Small intestine (tissue), 16 donors: ENCODE measurements at places on chromosomes 2 and 18.

DNA sequence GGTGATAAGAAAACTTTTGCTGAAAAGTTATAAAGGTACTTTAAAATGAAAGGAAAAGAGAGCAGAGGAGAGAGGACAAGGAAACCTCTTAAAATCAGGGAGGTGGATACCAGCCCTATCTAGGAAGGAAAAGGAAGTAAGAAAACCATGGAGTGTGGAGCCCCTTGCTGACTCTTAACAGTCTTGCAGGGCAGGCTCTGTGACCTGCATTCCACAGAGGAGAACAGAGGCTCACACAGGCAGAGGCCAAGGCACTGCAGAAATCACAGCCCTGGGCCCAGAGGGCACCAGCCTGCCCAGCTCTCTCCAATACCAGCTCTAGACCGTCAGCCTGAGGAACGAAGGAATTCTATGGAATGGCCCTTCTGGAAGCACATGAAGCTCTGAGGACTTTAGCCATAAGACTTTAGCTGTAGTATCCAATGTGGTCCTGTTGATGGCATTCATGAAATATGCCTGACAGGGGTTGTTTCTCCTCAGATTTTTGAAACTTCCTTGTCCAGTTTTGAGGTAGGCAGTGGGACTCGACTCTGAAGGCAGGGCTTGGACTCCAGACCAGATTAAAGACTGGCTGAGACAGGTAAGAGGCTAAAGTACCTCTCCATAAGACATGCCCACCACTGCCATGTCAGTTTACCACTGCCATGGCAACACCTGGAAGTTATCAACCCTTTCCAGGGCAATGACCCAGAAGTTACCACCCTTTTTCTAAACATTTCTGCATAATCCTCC, 216.3 kb downstream of the ANAPC1 start:
- DNase-seq: peak; percentile 29

GRCh38 chr2:48504647-48505327, 25.2 kb upstream of the STON1 start:
- no peak for DNase-seq

- DNase-seq: peak; percentile 73
Observed at GRCh38 chr2:23015651-23016200, 369.3 kb upstream of the KLHL29 start.

DNA sequence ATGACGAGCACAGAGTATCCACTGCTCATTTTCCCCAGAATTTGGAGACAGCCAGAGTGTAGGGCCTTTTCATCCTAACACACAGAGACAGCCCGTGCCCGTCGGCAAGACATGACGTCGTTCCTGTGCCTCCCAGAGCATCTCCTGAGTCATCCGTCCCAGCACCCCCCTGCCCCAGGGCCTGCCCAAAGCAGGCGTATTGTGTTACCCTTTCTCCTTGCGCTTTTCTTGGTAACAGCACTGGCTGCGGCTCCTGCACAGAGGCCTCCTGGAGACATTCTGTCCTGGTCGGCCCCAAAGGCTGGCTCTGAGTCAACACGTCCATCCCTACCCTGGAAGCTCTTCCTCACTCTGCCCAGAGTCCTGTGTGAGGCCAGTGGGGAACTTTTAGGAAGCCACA, 217.1 kb downstream of the KLHL29 start:
- no peak for DNase-seq

GRCh38 chr18:44156776-44157335, 523.8 kb upstream of the SETBP1 start:
- DNase-seq: no peak

- no peak for DNase-seq
Observed at GRCh38 chr2:20091305-20091991, 40.0 kb upstream of the LAPTM4A start.

GRCh38 chr2:43269074-43269572, 42.7 kb upstream of the ZFP36L2 start:
- peak; percentile 61 for DNase-seq

DNA sequence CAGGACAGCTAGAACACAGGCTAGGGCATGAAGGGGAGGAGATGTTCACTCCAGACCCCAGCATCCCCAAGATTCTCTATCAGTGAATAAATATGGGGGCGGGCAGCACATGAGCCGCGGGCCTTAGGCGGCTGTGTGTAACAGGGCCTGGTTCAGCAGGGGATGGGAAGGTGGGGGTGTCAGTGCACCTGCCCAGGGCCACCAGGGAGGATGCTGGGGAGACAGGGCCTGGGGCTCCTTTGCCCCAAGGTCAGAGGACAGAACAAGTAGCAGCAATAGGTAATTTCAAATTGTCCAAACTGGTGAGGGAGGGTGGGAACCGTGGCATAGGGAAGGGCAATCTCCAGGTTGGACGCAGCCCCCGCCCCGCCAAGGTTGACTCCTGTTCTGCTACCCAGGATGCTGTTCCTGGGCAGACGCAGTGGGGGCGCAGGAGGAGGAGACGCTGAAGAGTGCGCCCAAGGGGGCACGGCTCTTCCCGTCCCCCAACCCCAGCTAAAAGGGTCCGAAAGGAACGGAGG, 16.2 kb downstream of the CYP26B1 start:
- no peak for DNase-seq

- no peak for DNase-seq
Observed at GRCh38 chr2:9519250-9519649, 36.4 kb downstream of the ADAM17 start.

DNA sequence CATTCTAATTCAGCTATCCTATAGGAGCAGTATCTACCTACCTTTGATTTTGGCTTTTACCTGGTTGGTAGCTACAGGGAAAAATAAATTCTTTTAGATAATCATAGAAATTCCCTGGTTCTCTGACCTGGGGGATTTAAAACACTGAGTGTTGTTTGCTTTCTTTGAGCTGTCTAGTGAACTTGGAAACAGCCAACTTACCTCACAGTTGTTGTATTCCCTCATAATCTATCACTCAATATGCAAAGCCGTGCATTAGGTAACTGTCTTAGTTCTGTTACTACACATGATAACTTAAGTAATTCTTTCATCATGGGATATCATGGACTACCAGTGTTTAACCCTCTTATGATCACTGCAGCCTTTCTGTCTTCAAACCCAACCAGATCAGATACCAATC, 127.8 kb downstream of the TTC27 start:
- no peak for DNase-seq

DNA sequence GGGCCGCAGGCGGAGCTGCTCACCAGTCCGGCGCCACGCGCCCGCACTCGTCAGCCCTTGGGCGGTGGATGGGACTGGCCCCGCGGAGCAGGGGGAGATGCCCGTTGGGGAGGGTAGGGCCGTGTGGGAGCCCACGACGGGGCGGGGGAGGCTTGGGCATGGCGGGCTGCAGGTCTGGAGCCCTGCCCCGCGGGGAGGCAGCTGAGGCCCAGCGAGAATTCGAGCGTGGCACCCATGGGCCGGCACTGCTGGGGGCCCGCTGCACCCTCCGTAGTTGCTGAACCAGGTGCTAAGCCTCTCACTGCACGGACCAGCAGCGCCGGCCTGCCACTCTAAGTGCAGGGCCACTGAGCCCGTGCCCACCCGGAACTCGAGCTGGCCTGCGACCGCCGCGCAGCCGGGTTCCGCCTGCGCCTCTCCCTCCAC, 182.4 kb upstream of the ERBB4 start:
- no peak for DNase-seq

GRCh38 chr2:182522405-182522896, 95.6 kb upstream of the PDE1A start:
- DNase-seq: no peak

DNA sequence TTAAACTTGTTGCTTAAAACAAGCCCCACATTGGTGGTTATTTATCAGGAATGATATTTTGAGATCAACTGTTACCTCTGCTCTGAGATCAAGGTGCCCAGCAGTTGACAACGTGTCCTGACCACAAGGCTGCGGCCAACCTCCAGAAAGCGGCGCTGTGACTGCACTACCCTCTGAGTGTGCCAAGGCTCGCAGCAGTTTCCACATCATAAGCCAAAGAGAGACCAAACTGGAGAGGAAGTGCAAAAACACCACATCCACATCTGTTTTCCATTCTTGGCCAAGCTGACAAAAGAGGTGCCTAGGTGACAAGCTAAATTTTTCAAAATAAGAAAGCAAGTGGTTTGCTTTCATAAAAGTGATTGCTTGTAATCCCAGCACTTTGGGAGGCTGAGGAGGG, 410.8 kb upstream of the POU3F3 start:
- DNase-seq: no peak

DNA sequence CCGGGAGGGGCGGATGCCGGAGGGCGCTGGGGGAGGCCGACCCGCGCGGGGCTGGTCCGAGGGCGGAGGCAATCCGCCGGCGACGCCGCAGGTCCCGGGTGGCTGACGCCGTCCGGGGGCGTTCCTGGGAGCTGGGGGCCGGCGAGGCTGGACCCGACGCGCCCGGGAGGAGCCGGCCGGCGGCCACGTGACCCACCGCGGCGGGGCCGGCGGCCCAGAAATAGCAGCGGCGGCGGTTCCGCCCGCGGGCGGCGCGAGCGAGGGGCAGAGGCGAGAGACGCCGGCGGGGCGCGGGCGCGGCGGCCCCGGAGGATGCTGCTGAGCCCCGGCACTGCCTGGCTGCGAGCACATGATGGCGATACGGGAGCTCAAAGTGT, at the start of gene RAB31:
TSS of gene RAB31 (plus strand) at position 245 of the 377 bp plus-strand sequence. CDS start at position 350, 105 bp downstream.
- peak; percentile 82 for DNase-seq

- no peak for DNase-seq
Observed at GRCh38 chr2:134590679-134591078, 128.1 kb downstream of the TMEM163 start.

GRCh38 chr2:174325373-174326160, 9.2 kb upstream of the SP9 start:
- DNase-seq: no peak

GRCh38 chr18:35215026-35215425, 25.8 kb upstream of the ZNF397 start:
- no peak for DNase-seq

DNA sequence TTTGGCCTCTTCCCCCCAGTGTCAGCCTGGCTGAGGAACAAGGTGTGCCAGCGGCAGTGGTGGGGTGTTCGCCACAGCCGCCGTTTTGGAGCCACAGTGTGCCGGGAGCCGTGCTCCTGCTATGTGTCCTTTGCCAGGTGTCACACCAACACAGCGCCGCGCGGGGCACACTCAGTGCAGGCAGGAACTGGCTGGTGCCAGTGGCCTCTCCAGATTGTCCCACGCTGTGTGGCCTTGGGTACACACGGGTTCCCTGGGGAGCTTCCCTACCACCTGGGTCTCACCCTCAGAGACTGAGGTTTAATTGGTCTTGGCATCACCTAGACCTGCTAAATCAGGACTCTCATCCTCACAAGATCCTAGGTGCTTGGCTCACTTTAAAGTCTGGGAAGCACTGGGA, 171.6 kb downstream of the LDLRAD4 start:
- DNase-seq: no peak

- no peak for DNase-seq
Observed at GRCh38 chr2:41784496-41784895, 263.3 kb upstream of the PKDCC start.

DNA sequence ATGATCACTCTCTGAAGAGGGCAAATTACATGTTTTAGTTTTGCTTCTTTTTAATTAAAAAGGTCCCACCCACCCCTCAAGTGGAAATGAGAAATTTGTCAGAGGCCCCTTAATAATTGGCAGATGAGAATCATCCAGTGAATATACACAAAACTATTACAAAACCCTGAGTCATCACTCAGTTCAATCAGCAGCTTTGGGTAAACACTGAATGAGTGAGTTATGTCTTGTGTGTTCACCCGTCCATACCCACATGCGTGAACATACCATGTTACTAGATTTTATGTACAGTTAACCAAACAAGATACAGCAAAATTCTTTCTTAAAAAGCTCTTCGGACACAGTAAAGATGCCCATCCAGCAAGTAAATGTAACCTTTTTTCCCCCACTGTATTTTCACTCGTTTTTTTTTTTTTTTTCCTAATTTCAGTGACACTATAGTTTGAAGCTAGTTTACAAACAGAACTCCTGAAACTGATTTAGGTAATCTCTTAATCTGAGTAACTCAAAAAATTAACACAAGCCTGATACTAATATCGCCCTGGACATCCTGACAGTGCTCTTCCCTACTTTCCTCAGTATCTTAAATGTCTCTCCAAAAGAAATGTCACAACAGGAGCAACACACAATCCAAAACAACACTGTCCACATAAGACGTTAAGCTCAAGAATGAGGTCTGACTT, 1.4 kb downstream of the PSME4 start:
- DNase-seq: peak; percentile 61

DNA sequence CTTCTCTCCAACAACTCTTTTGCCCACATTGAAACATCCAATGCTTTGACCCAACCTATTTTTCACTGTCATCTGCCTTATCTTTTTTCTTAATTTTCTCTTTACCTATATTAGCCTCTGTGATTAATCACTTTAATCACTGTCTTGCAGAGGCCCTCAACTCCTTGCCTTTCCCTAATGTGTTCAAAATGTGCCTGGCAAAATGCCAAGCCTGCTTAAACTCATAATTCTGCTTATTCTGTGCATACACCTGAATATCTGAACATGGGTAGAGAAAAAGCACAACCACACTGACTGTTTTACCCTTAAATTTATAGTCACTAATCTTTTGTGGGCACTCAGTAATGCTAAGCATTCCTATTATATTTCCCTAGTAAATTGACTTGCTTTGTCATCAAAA, 63.0 kb upstream of the GALNT13 start:
- DNase-seq: no peak

DNA sequence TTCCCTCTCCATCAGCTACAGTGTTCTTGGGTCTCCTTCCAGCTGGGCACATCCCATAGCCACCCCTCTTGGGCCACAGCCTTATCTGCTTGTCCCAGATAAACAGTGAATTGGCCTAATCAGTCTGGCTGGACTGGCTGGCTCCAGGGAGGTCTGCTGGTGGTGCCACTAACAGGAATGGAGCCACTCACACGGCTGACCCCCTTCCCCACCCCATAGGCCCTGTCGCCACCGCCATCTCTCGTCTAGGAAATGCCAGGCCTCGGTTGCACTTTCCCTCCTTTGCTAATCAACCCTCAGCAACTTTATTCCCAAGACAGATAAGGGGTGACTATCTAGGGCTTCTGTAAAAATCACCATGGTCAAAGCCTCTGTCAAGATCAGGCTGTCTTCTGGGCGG, 23.0 kb upstream of the TNP1 start:
- DNase-seq: no peak

DNA sequence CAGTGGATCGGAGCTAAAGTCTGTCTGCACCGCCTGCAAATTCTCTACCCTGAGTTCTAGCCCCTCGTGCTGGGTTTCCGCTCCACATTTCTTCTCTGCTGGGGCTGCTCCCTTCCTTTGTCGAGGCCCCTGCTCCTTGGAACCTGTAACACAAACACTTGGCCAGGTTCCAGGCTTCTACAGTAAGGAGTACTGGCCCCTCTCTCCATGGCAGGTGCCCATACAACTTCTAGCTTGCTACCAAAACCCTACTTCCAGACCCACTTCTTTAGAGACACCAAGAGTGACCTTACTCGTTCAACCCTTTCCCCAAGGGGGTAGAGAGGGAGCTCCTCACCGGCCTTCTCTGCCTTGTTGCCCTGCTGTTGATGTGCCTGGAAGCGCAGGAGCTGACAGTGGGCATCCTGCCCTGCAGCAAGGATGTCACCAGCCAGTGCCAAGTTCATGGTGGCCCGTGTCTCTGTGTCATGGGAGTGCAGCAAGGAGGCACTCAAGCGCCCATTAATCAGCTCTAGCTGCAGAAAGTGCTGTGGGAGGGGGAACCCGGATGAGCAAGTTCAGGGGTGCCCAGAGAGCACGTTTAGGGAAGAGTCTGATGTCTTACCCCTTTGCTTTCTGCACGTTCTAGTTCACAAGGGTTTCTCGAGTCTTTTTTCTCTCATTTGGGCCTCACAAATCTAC, 1.1 kb downstream of the PREB start:
- peak; percentile 45 for DNase-seq
